Stimulated activated CD8-positive, alpha-beta memory T cell treated with anti-CD3 and anti-CD28 coated beads, Interleukin-15, amount 100 ng/mL, for 48 hours (primary cell): ENCODE measurements at places on chromosomes 2 and 18.

DNA sequence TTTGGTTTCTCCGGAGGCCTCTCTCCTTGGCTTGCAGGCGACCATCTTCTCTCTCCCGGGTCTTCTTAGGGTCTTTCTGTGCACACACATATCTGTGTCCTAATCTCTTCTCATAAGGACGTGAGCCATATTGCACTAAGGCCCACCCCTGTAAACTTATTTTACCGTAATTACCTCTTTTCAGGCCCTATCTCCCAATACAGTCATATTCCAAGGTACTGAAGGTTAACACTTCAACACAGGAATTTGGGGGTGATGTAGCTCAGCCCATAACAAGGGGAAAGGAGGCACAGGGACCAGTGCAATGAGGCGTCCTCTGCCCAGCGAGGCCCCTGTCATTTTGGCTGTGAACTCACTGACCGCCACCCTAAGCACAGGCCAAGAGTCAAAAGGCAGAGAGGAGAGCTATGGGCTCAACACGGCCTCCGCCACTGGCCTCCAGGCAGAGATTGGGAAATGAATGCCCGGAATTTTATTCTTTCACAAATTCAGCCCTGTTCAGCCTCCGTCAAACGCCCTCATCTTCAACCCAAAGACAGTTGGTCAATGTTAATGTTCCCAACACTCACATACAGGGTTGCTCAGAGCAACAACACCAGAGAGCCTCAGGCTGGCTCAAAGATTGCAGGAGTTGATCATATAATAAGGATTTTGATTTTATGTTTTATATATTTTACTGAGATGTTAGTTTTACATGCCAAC, 15.9 kb upstream of the NMUR1 start:
- no peak for DNase-seq

DNA sequence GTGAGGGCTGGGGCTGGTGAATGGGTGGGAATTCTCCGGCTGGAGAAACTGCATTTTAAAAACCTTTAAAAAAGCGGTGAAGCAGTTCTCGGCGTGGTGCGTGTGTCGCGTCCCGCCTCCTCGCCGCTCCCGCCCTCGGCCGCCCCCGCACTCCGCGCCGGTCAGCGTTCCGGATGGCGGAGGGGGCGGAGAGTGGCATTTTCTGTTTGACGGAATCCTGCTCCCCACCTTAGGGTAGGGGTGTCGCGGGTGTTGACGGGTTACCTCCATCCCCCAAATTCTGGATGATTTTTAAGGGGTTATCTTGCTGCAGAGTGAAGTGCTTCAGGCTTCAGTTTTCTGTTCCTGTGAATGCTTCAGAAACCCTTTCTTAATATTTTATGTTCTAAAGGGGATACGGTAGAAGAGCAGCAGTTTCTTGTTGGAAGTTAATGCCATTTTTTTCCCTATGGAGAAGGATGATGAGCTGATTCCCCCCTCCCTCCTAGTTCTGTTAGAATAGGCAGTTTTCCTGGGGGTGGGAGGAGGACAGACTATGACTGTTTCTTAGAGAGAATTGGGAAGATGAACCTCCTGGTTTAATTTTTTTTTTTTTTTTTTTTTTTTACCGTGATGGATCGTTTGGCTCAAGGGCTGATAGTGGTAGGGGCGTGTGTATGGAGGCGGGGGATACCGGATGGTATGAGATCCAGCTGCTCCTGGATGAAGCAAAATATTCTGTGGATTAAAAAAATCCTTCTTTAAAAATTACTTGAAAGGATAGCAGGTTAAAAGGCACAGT, 756 bp downstream of the ABI2 start:
- DNase-seq, result peak; percentile 47

DNA sequence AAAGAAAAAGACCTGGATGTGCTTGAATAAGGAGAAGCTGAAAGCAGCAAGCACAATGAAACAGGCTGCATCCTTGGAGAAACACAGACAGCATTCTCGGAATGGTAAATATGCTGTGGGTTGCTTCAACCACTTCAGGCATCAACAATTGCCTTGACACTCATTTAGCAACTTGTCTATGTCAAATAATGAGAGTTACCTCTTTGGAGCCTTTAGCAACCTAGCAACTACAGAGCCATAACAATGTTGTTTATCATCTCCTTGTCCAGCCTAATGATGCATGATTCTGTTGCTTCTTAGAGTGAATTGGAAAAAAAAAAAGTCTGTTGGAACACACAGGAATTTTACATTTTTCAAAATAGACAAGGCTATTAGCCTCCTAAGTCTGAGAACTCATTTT, 410.6 kb downstream of the PIK3C3 start:
- DNase-seq, result no peak

- no peak for DNase-seq
Measured at GRCh38 chr2:190486037-190486623, 48.4 kb downstream of the NEMP2 start.
